Liver (tissue), 10 donors: ENCODE measurements at places on chromosomes 2 and 18. TPM values are rescaled to one million over a fixed set of nuclear protein-coding genes. Genes with fewer than 3 reads are reported as not detected.

Gene RALB
- total RNA-seq = 20.6 TPM

Gene NAPG
- 16.6 TPM for total RNA-seq

GRCh38 chr2:134405611-134406081 is 151.8 kb downstream of the MGAT5 start:
- H3K4me3 ChIP-seq = no peak overlapping the region
- no peak overlapping the region for H3K27ac ChIP-seq
- H3K36me3 ChIP-seq = peaks cover 2% of the 10 kb centered on the region
- DNase-seq = no peak
- no peaks in the 10 kb centered on the region for H3K27me3 ChIP-seq

DNA sequence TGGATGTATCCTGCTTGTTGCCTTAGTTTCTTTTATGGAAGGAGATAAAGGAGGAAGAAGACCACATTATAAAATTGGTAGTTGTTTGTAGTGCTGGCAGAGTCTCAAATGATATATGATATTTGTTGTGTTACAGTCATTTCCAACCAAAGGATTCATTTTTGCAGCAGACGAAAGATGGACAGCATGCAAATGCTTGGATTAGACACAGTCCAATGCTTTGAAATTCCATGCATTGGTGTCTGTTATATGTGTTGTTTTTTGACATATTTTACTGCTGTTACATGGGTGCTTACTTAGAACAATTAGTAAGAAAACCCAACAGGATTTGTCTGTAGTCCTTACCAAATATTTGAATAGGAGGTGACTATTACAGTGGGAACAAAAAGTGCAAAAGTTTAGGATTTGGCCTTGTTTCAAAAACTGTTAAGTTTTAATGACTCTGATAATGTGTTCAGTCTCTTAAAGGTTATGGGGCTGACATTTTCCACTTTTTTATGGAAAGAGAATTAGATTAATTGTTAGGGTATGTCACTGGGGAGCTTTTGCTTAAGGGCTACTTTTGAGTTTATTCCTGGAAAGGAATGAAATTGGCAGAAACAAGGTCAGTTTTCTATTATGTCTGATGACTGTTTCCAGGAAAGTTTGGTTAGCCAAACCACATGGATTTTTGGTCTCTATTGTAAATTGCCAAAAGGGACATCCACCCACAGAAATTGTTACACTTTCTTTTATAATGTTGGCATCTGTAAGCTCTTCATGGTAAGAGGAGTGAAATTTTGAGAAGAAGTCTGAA is 229.4 kb upstream of the MMADHC start:
- no peak for DNase-seq
- no peaks in the 10 kb centered on the region for H3K4me1 ChIP-seq
- H3K4me3 ChIP-seq = no peak overlapping the region
- H3K36me3 ChIP-seq = no peaks in the 10 kb centered on the region
- no peaks in the 10 kb centered on the region for H3K27me3 ChIP-seq

GRCh38 chr2:238083919-238084318 is 16.2 kb upstream of the ESPNL start:
- no peak for DNase-seq
- H3K4me3 ChIP-seq = no peak overlapping the region
- no peak overlapping the region for H3K27ac ChIP-seq

GRCh38 chr2:119574108-119574815 is 30.0 kb downstream of the CFAP221 start:
- H3K36me3 ChIP-seq = no peaks in the 10 kb centered on the region
- no peaks in the 10 kb centered on the region for H3K4me1 ChIP-seq
- no peaks in the 10 kb centered on the region for H3K27me3 ChIP-seq
- DNase-seq = no peak
- no peak overlapping the region for H3K4me3 ChIP-seq
- H3K27ac ChIP-seq = no peak overlapping the region

DNA sequence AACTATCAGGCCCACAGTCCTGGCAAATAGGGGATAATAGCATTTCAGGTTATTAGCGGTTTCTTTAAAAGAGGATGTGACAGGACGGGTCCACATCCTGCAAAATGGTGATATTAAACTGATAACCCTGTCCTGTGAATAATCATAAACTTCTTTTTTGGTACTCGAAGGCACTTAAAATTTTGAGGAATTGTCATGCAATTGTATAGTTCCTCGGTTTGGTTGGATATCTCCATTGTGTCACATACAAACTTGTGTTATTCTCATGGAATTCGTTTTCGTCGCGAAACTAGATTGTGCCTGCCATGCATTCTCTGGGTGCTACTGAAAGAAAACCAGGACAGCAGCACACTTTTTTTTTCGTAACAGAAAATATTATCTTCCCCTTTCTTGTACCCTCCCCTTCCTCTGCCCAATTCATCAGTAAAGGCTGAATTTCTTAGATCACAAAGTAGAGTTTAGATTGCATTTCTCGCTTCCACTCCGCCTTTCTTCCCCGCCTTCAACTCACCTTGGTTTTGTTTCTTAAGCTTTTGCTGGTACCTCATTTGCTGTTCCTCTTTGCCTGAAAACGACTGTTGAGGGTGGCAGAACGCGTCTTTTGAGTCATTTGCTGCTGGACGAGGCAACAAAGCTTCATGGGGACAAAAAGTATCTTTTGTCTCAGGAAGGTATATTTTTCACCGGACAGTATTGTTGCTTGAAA is 1.3 kb downstream of the CERS6 start:
- no peak for DNase-seq
- H3K4me1 ChIP-seq = peaks cover 14% of the 10 kb centered on the region
- H3K27me3 ChIP-seq = no peaks in the 10 kb centered on the region
